ENCODE measurements at places on chromosomes 5 and 9.

DNA sequence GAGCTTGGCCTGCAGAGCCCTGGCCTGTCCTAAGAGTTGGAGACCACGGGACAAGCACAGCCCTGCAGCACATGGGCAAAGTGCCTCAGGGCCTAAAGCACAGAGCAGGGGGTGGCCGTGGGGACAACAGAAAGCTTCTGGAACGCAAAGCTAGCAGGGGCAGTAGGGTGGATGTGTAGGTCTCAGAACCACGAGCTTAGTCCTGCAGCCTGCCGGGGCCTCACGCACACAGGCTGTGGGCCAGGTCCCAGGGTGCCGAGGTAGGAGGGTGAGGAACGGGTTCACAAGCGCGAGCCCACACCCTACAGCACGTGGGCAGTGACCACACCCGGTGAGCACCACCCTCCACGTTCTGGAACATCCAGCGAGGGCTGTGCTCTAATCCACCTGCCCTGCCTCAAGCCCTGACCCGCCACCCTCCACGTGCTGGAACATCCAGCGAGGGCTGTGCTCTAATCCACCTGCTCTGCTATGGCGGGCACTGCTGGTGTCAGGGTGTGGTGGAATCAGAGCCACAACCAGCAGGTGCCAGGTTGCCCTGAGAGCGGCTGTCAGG, 9.3 kb downstream of the CLPTM1L start:
- DNase-seq: no peak

DNA sequence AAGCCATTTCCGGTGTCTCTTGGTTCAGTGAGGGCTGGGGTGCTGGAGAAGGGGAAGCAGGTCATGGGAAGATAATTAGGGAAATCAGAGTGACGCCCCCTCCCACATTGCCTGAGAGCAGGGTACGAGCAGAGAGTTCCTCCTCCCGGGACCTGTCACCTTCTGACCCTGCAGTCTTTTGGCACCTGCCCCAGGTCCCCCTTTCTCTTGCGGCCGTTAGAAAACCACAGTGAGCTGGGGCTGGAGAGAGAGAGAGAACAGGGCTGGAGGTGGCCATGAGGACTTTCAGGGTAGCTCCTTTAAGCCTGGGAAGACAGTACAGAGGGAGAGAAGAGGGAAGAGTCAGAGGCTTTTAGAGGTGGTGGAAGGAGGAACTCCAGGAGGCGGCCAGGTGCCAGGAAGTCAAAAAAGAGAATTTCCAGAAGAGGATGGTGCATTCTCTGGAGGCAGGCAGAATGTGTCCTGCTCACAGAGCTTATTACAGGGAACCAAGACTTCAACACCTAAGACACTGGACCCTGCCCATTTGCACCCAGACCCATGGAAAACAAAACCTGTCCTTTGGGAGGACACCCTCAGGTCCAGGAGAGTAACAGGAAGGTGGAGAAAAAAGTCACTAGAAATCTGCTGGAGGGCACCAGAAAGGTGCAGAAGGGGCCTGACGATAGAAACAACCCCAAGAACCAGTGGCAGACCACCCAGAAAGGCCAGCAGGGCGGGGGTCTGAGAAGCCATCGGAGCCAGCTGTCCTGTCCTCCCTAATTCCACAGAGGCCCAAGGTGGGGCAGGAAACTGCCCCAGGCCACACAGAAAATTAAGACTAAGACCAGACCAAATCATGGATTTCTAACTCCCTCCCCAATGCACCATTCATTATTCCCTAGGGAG, 6.5 kb upstream of the ACSL6 start:
- no peak for DNase-seq

- no peak for DNase-seq
These were observed 284.4 kb downstream of the DNAH5 start for GRCh38 chr5:13660072-13660471.

DNA sequence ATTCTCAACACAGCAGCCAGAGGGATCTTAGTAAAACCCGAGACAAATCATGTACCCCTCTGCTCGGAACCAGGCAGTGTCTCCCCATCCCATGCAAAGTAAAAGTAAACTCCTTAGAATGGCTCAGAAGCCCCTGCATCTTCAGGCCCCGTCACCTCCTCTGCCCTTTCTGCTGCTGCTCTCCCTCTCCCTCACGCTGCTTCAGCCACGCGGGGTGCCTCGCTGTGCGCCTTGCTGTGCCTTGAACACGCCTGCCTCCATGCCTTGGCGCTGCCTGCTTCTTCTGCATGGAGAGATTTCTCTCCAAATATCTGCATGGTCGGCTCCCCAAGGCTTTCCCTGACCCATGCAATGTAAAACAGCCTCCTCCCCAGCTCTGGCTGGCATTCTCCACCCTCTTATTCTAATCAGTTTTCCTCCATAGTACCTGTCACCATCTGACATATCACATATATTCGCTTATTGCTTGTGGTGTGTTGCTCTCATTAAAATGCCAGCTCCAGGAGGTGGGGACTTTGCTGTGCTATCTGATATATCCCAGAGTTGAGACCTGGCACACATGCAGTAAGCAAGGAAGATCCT, 8.0 kb downstream of the GPRIN1 start:
- DNase-seq: no peak

DNA sequence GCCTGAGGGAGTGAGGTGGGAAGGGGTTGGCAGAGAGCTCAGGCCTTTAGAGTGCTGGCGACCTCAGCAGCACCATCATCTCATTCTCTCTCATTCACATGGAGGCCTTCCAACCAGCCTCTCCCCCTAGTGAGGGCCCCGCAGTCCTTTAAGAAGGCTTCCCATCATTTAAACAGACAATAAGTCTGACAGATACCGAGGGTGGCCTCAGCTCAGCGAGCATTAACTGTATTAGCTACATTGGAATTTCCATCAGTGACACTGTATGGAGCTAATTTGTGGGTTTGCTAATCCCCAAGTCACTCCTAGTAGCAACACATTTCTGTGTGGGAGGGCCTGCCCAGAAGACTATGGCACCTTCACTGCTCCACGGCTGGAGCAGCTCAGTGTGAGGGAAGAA, 75.8 kb downstream of the INSYN2B start:
- DNase-seq: no peak

GRCh38 chr9:136546697-136547501, 1.1 kb upstream of the NOTCH1 start:
- DNase-seq: no peak

GRCh38 chr9:124980431-124980830, 39.5 kb upstream of the GOLGA1 start:
- DNase-seq: no peak

DNA sequence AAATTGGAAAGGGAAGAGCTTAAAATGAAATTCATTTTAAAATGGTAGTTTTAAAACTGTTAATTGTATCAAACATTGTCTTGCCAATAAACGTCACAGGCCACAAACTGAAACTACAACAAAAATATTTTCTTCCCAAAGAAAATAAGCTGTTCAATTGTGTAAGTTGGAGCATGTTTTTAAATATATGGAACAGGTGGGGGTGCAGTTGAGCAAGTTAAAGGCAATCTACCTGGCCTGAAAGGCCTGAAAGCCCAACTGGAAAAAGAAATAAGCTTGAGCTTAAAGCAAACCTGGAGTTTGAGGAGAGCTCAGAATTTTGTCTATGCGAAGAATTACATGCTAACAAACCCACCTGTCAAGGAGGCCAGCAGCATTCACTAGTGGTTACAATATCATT, 439.5 kb downstream of the ACTL7B start:
- DNase-seq: no peak

DNA sequence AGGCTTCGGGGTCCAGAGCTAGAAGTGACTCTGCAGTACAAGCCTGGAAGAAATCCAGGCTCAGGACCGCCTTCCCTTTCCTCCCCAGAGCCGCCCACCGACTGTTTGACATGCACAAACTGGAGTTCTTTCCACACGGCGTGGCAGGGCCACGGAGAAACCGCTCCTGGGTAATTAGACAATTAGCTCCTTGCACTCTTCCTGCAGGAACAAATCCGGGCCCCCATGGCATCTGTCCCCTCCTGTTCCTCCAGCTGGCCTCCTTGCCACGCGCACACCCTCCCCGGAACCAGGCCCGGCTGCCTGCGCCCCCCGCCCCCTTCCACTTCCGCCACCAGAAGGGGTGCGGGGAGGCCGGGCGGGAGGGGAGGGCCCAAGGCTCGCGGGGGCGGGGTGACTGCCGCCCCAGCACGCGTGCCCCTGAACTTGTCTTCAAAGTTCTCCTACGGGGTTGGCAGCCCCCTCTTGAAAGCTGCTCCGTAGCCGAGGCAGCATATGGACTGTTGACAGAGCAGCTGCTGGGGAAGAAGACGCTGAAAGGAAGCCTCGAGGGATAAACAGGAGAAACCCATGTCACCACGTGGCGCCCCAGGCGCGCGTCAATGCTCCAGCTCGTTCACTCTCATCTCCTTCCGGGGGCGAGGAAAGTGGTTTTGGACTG, 74.3 kb downstream of the SEC61B start:
- peak; percentile 28 for DNase-seq

DNA sequence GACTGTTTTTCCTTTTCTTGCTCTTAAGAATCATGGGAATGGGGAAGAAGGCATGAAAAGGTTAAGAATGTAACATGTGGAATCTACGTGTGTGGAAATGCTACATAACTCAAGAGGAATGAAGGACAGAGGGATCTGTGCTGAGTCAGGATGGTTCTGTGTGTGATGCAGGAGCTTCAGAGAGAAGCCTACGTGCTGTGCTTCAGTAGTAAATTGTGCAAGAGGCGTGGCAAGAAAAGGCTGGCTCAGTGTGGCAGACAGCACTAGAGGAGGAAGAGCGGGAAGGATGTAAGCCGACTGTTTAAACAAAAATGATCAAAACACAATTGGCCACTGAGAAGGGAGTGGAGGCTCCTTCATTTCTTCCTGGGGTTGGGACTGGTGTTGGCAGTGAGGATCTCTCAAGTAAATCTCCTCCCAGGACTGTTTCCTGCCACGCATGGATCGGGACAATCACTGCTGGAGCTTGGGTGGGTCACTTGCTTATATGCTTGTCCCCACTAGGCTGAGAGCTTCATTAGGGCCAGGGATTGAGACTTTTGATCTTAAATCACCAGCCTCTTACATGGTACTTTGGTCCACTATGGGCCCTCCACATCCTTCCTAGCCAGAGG, 59.4 kb upstream of the BASP1 start:
- no peak for DNase-seq

DNA sequence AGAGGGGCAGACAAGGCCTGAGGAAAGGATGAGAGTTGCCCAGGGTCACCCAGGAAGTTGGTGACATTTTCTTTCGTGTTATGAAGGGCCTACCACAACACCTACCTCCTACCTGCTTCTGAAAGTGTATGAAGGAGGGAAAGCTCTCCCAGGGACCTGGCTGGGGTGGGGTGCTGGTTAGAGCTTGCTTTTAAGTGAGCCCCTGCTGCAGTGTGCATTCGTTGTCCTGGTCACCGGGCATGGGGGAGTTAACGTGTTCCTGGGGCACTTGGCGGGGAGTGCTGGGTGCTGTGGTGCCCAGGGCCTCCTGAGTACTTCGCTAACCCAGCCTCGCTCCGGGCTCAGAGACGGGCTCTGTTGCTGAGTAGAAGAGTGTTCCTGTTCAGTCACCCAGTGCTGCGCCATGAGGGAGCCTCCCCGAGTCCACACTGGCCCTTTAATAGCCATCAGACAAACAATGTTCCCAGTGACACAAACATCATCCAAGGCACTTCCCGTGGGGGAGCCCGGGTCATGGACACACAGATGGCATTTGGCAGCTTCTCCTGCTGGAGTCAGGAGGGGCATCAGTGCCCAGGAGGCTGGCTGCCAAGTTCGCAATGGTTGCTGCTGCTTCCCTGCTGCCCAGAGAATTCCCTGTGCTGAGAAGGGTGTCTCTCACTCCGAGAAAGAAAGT, 85.7 kb downstream of the AMBP start:
- no peak for DNase-seq

DNA sequence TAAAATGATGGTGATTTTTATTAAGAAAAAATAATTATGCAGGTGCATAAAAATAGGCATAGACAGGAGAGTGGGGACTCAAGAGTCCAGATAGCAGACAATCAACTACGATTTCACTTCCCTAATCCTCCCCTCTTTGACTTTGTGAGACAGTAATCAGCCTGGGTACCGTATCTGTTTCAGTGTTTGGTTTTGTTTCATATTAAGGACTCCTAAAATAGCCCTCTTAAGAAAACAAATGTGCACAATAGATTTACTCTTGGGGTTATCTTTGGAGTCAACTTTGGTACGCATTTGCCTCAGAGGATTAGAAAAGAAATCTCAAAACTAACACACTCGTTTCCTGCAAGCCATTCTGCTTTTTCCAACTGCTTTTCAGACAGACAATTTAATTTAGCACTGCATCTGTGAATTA, 96.3 kb downstream of the ZNF608 start:
- DNase-seq: no peak

DNA sequence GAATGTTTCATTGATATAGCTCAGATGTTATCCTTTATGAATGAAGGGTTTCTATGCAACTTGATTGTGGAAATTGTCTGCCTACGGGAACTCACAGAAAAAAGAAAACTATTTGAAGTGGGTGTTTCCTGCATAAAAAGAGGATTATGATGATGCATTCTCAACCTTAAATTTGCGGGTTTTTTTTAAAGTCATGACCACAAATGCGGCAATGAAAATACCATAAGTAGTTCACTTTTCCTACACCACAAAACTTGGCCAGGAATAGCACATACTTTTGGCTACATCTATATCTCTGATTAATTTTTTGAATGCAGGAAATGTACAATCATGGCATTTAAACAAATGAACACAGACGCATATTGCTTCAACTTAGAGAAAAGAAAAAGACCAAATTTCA, 754.7 kb downstream of the DTWD2 start:
- no peak for DNase-seq

GRCh38 chr5:153258469-153258868, 232.0 kb upstream of the GRIA1 start:
- no peak for DNase-seq

GRCh38 chr5:148708854-148709253, 54.5 kb upstream of the HTR4 start:
- no peak for DNase-seq

DNA sequence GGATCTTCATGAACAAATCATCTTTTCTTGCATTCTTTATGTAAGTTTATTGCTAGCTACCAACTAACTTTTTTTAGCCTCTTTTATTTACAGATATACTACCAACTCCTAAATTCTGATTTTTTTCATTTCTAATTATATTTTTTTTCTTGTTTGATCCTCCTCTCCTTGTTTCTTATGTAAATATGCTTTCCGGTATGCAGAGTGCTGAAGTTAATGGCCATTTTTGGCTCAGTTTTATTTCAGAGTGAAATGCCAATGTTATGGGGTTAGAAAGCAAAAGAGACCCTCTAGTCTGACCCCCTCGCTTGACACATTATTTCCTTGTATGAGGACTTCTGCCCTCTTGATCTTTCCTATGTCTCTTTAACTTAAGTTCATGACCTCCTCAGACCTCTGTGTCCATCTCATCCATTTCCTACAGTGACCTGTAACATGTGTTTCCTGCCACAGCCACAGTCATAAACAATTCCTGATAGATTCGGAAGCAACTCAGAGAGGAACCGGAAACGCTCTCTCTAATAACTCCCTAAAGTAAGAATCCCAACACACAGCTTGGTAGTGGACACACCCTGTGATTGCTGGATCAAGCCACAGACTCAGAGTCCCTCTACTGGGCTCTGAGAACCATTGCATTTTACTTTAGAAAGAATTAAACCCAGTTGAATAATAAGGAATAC, 42.9 kb upstream of the AFAP1L1 start:
- peak; percentile 22 for DNase-seq

- peak; percentile 32 for DNase-seq
These were observed 201.1 kb downstream of the SNX18 start for GRCh38 chr5:54718656-54719055.

Measured in right renal pelvis (tissue), 4 donors.